ENCODE measurements at places on chromosomes 3 and 15. TPM values are rescaled to one million over a fixed set of nuclear protein-coding genes. Genes with fewer than 3 reads are reported as not detected.
A peak's percentile ranks its signal among the peaks of the same experiment; 100 is the strongest.

GRCh38 chr3:60250206-60250605, 1001.0 kb downstream of the FHIT start:
- peak; percentile 3 for DNase-seq

- no peak for DNase-seq
Measured at GRCh38 chr15:81115054-81115939, 18.8 kb upstream of the CFAP161 start.

DNA sequence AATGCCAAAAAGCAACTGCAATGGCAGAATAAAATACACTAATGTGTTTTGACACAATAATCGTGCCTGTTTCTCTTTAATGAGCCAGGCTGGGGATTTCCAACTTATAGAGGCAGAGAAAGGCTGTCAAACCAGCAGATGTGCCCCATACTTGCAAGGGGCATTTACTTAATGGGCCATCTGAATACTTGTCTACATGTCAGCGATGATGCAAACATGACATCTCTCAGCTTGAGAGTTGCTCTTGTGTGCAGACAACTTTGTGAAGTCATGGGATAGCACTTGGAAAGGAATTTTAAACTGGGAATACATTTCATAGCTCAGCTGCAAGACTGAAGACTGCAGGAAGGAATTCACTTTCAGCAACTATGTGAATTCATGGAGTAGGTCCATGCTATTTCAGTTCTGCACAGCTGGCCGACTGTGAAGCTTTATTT, 127.4 kb upstream of the ADAMTS9 start:
- DNase-seq: peak; percentile 59

The MUC20 gene
- total RNA-seq: not detected

All from IMR-90 (cell line).